ENCODE measurements at places on chromosomes 7 and 10.

DNA sequence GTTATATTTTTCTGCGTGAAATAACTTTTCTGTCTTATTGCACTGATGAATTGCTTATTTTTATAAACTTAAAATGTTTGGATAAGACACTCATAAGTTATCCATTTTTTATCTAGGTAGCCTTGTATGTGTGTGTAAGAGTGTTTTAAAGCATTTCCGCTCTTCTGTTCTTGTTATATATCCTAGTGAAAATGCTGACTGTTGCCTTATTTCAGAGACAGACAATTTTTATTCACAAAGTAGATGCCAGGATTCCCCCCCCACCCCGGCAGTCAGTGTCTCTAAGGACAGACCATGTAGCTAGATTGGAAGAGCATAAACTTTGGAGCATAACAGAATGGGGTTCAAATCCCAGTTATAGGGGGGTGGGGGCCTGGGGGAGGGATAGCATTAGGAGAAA, 1.6 kb downstream of the SMC3 start:
- DNase-seq: no peak

GRCh38 chr7:138478499-138478908, 18.4 kb downstream of the TRIM24 start:
- DNase-seq: no peak

DNA sequence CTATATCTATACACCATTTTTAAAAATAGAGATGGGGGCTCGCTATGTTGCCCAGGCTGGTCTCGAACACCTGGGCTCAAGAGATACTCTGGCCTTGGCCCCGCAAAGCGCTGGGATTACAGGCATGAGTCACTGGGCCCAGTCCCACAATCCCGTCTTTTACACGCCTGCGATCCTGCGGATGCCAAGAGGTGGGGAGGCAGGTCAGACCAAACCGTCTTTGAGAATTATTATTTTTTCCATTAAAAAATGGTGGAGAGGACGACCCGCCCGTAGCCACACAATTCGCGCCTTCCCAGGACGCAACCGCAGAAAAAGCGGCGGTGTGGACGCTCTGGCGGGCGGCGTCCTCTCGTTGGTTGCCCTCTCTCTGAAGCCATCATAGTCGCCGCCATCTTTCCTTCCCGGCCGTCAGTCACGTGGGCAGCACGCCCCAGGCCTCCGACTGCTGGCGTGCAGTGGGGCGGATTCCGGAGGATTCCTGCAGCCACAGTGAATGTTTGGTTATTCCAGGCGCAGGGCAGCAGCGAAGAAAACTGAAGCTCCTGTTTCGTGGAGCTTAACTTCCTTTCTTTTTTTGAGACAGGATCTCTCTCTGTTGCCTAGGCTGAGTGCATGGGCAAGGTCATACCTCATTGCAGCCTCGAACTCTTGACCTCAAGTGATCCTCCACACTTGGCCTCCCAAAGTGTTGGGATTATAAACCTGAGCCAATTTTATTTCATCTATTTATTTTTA, 9.9 kb upstream of the EPHB4 start:
- peak; percentile 95 for DNase-seq

- DNase-seq: peak; percentile 80
Observed at GRCh38 chr10:91536111-91536510, 96.8 kb downstream of the PPP1R3C start.

DNA sequence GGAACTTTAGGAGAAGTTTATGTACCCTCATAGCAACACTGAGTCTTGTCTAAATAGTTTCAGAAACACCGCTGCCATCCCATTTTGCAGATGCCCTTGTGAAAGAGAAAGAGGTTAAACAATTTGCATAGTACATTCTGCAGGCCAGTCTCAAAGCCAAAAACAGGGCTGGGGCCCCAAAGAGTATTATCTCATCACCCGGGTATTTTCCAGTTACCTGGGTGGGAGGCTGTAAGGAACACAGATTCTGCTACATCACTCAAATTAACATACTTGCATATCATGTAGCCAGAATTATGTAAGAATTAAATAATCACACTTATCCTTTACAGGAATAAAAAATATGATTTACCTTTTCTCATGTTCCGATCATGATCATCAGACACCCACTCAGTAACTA, 3.1 kb upstream of the FAM171A1 start:
- no peak for DNase-seq

GRCh38 chr7:135650831-135651573, 11.3 kb upstream of the STMP1 start:
- no peak for DNase-seq

GRCh38 chr7:132947011-132947410, 134.9 kb downstream of the CHCHD3 start:
- no peak for DNase-seq

DNA sequence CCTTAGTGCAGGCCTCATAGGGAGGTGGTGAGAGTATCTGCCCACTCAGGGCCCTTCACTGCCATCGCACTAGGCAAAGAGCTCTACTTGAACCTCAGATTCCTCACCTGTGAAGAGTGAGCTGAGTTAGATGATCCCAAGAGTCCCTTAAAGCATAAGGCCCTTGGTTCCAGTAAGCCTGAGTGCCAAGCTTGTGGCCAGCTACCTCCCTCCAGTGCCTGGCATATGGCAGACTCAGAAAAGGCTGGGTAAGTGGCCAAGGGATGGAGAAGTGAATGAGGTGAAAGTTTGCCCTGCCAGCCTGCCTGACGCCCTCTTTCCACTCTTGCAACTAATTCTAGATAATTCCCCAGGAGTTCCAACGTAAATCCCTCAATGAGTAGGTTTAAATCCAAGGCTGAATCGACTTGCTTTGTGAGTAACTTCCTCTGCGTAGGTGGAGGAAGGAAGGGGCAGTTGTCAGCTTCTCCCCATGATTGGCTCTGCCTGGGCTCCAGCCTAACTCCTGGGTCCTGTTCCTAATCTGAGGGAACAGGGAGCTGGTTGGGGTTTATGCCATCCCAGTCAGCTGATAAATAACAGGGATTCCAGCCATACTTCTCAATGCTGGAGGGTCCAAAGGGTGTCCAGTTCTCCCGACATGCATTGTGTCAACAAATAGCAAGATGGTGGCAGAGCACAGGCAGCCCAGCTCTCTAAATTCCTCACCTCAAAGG, 14.2 kb downstream of the DUSP5 start:
- DNase-seq: no peak

GRCh38 chr7:37570145-37570544, 113.4 kb upstream of the GPR141 start:
- DNase-seq: no peak

DNA sequence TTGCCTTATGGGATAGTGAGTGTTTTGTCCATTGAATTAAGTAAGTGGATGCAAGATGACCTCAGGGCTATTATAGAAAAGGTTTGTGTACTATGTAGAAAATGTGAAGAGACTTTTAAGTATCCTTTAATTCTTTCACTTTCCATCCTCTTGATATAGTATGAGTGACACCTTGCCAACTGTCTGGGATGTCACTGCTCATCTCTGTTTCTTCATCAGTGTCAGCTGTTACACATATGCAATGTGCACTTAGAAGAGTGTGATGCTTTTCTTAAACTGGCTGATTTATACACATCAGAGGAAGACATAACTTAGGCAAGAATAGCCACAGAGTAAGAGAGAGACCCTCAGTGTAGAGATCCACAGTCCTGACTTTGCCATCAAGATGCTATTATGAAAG, 8.7 kb upstream of the ACTA2 start:
- DNase-seq: no peak

Data from Right ventricle myocardium inferior (tissue), 1 donor.